Glomerular endothelial cell (primary cell): ENCODE measurements at places on chromosomes 16 and 17.

DNA sequence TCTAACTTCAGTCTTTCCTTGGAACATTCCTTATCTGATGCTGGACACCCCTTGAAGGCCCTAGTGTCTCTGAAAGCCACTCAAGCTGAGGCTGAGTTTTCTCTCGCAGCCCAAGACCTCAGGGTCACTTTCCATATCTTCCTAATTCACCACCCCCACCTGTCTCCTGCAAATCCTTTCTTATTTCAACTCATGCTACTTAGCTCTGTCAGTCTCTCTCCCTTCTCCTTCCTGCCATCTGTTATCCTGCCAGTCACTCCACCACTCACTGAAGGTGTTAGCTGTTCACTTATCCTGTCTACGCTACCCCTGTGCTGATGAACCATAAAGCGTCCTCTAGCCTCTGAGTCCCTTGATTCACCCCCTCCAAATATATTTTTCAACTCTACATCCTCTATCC lies 143.9 kb upstream of the SHISA6 start:
- no peak for DNase-seq

- no peak for DNase-seq
Measured at GRCh38 chr16:88597856-88598491, 27.8 kb downstream of the ZC3H18 start.

DNA sequence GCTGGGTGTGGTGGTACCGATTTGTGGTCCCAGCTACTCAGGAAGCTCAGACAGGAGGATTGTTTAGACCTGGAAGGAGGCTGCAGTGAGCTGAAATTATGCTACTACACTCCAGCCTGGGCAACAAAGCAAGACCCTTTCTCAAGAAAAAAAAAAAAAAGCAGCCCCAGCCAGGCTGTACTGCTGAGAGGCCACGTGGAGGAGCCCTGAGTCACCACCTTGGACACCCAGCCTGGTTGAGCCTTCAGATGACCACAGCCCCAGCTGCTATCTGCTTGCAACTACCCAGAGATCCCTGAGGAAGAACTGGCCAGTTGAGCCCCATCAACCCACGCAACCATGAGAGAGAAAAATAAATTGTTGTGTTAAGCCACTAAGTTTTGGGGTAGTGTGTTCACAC lies 23.6 kb upstream of the GPRC5C start:
- no peak for DNase-seq

DNA sequence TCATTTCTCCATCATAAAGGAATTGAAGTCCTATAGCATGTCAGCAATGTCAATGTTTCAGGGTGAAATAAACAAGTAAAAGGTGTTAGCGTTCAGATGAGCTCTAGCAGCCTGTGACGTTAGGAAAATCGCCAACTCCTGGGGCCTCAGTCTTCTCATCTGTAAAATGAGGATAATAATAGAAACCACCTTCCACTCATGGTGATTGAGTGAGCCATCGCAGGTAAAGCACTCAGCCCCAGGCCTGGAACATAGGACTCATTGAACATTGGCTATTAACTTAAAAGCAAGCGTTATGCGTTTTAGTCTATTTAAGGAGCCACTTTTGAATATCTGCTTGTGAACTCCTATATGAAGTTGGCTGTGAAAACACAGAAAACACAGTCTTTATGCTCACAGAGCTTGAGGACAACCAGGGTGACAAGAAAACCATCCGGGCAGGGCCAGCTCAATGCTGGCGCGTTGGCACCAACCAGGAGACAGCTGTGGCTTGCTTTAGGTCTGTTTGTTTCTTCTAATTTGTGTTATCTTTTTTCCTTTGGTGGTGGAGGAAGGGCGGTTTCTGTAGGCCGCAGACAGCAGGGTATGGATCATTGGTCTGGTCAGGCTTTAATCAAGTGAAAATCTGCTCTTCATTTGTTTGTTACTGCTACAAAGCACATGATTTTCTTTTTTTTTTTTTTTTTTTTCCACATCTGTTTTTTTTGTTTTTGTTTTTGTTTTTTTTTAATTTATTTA lies 35.7 kb upstream of the MED9 start:
- no peak for DNase-seq

- DNase-seq: no peak
Measured at GRCh38 chr16:84056933-84057332, 14.3 kb upstream of the SLC38A8 start.

DNA sequence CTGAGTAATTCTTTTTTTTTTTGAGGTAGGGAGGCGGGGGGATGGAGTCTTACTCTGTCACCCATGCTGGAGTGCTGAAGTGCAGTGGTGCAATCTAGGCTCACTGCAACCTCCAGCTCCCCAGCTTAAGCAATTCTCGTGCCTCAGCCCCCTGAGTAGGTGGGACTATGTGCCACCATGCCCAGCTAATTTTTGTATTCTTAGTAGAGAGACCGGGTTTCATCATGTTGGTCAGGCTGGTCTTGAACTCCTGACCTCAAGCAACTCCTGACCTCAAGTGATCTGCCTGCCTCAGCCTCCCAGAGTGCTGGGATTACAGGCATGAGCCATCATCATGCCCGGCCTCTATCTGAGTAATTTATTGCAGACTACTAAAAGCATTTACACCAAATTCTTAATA lies 19.4 kb downstream of the KPNB1 start:
- no peak for DNase-seq
